ENCODE measurements at places on chromosomes 1 and 21.

DNA sequence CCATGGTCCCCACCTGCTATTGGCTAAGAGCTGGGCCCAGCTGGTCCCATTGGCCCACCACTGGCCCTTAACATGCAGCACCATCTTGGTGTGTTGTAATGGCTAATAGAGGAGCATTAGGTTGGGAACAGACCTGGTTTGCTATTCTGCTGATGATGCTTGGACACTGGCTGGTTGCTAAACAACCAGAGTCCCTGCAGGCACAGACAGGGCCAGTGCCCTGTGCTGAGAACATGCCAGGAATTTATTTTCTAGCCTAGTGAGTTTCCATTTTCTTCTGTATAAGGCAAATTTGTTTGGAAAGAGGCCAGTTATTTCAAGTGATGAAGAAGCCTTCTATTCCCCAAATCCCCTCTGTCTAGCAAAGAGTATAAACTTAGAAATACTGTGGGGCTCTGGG lies 42.9 kb upstream of the TDRD10 start:
- no peak for DNase-seq

GRCh38 chr1:163093579-163093978 lies 24.4 kb downstream of the RGS4 start:
- DNase-seq = no peak

DNA sequence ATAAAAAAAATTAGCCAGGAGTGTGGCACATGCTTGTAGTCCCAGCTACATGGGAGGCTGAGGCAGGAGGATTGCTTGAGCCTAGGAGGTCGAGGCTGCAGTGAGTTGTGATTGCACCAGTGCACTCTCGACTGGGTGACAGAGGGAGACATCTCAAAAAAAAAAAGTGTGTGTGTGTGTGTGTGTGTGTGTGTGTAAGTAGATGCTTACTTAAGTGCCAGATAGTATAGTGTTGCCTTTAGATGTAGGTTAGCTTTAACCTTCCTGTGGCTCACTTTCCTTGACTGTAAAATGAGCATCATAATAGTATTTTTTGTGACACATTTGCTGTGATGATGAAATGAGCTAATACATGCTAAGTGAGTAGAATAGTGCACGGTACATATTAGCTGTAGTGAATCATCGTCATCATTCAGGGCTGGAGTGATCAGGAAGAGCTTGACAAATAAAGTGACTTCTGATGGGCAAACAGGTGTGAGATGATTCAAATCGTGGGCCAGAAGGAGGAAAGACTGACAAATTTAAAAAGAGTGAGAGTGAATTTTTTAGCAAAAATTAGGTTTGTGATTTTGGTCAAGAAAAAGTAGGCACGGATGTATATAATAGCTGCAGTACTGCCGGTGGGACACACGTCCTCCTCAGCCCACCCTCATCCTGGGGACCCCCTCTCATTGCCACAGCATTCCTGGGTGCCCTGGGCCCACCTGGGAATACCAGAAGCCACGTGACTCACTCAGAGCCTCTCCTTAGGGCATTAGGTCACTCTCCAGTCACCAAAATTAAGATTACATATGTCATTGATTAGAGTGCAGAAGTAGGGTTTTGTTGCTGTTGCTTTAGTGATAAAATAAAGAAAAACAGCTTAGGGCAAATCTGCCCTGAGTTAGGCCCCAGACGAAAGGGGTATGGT lies 33.9 kb downstream of the EIF2D start:
- DNase-seq = no peak

DNA sequence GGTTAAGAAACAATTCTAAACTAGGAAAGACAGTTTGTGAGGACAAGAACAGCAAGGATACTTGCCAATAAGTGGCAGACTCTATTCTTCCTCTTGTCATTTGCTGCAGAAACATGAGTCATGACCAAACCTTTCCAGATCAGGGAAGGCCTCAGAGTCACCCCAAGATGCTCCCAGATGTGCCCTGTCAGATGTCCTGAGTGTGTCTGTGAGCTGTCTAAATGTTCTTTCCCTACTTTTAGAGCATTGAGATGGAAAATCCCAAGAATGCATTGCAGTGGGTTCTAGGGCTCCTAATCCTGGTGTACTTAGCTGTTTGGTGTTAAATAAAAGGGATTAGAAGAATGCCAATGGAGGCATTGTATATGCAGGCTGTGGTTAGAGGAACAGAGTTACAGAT lies 57.5 kb upstream of the KIAA0040 start:
- no peak for DNase-seq

- no peak for DNase-seq
Measured at GRCh38 chr1:71357708-71358107, 276.9 kb upstream of the ZRANB2 start.

DNA sequence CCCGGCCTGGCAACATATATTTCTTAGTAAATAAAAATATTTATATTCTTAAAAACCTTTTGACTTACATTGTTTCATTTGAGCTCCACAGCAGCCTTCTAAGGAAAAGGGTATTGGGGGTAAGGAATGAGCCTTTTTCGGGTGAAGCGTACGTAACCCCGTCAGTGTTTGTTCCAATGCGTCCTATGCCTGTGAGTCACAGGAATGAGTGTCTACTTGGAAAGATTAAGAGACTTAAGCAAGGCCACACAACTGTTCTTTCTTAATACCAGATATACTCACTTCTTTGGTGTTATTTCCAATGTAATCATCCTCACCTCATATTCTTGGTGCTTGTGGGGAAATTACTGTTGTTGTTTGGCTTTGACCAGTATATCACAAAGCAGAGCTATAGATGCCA lies 22.7 kb downstream of the WDTC1 start:
- no peak for DNase-seq

DNA sequence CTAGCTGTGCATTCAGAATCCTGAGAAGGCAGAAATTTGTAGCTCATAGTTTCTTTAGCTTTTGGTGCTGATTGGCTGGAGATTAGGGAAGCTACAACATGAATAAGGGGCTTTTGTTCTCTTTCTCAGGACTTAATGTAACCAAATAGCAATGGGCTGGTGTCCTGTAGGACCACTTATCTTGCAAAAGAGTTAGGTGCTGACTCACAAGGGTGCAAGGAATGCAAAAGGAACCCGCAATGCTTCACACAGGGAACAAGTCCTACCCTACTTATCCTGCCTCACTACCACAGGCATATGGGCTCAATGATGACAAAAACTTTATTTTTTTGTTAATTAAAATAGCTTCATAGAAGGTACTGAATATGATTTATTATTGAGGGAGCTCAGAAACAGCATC lies 541.5 kb downstream of the AMY1C start:
- DNase-seq = no peak

DNA sequence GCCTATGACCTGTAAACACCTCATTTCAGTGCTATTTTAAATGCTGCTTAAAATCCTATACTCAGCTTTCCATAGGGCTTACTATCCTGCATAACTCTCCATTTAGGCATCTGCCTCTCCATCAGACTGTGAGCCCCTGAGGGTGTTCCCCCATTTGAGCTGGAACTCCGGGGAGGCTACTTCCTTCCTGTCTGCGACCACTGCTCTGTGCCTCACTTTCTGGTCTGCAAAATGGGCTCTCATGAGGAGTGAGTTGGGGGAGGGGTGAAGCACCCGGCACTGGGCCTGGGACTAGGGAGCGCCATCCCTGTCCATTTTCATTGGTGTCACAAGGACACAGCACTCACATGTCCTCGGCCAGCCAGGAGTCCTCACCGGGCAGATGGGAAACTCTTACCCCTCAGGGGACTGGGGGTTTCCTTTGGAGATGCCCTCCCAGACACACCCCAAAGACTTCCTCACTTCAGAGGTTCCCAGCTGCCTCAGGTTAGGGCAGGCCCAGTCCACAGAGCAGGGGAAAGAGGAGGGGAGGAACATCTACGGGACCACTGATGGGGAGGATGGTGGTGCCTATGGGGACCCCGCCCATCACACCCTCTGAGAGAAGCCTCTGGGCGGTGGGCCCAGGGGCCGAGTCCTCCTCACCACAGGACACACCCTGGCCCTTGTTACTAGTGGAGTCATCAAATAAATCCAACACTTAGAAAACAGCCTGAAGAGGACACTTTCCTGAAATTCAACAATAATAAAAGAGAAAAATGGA lies 134.9 kb downstream of the MATN1 start:
- no peak for DNase-seq

DNA sequence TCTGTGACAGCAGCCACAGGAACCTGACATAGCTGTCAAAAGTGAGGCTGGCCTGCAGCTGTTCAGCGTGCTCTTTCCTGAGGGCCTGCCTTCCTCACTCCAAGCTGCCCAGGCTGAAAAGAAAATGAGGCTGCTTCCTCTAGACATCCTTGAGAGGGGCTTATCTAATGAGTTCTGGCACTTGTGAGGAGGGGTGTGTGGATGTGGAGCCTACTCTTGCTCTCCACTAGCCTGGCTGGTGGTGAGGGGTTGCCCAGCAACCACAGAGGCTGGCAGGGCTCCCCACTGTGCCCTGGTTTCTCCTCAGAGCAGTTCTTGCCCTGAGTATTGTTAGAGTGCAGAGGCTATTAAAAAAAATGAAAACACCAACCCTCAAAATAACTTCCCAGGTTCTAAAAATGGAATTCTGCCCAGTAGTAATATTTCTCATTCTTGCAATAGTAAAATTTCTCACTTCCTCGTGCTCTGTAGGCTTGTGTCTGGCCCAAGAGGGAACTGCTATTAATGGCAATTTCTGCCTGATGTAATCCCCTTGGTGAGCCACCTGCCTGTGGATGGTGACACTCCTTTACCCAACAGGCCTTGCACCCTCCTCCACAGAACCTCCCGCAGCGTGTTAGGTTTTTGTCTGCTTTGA lies 52.6 kb upstream of the EPS8L3 start:
- DNase-seq = no peak

- no peak for DNase-seq
Measured at GRCh38 chr21:35437941-35438340, 388.8 kb upstream of the RUNX1 start.

DNA sequence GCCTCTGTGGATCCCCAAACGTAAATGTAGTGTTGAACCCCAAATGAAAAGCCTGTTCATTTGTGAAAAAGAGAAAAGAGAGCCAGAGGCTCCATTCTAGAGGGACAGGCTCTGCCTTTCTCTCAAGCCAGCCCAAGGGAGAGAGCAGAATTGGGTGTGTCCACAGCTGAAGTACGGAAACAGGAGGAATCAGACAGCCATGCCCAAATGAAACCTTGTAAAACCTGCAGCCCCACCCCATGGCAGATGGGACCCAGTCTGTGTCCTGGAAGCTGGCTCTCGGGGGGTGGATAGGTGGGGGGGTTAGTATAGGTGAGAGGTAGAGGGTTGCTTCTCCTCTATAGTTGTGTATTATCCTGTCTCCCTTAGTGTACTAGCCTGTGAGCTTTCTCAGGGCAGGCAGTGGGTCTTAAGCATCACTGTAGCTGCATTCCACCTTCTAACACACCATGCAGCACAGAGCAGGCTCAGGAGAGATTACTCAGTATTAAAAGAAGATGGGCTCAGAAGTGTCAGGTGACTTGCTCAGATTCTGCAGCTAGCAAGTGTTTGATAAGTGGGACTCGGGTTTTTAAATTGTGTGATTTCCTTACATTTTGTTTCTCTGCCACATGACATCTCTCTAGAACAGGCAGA lies 67.4 kb upstream of the SIPA1L2 start:
- DNase-seq = no peak

- no peak for DNase-seq
Measured at GRCh38 chr1:107357376-107357775, 216.5 kb downstream of the NTNG1 start.

GRCh38 chr1:8992936-8993687 lies 33.1 kb downstream of the SLC2A7 start:
- no peak for DNase-seq

DNA sequence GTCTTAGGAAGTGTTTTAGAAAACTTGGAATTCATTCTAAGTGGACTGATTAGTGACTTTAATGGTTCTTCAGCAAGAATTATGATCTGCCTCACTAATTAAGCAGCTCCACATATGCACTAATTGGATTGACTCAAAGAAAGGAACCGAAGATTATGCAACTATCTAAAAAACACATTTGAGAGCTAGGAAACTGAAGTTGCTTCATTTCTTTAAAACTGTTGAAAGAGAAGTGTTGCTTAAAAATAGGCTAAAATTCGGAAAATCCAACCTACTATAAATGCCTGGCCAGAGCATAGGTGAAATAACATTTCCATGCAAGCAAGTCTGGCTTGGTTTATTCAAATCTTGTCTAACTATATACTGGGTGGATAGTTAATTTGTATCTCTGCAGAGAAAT lies 502.9 kb upstream of the ZRANB2 start:
- DNase-seq = no peak

DNA sequence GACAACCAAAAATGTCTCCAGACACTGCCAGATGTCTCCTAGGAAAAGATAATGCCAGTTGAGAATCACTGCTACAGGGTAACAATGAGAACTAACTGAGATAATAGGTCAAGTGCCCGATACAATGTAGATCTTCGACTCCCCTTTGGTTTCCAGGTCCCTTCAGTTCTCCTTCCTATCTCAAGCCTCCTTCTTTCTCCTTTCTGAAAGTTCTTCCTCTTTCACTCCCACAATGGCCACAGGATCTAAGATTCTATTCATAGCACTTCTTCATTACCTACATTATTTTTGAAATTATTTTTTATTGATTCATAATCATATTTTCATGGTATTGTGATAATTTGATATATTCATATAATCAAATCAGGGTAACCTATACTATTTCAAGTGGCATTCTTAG lies 6.3 kb downstream of the PFDN2 start:
- DNase-seq = no peak

- no peak for DNase-seq
Measured at GRCh38 chr1:197413564-197413963, 145.5 kb downstream of the CRB1 start.

- DNase-seq = no peak
Measured at GRCh38 chr1:159068886-159069285, 7.7 kb downstream of the AIM2 start.

- DNase-seq = no peak
Measured at GRCh38 chr1:961132-961669, 817 bp downstream of the KLHL17 start.

- no peak for DNase-seq
Measured at GRCh38 chr1:222283147-222283768, 264.6 kb downstream of the HHIPL2 start.

- no peak for DNase-seq
Measured at GRCh38 chr1:162943622-162944021, 82.6 kb upstream of the CCDC190 start.

Data from activated CD4-positive, alpha-beta memory T cell treated with anti-CD3 and anti-CD28 coated beads, Interleukin-2, amount 10 ng/mL, durations not matched to agents 7 days and 5 days (primary cell).